ENCODE measurements at places on chromosomes 16 and 17.

DNA sequence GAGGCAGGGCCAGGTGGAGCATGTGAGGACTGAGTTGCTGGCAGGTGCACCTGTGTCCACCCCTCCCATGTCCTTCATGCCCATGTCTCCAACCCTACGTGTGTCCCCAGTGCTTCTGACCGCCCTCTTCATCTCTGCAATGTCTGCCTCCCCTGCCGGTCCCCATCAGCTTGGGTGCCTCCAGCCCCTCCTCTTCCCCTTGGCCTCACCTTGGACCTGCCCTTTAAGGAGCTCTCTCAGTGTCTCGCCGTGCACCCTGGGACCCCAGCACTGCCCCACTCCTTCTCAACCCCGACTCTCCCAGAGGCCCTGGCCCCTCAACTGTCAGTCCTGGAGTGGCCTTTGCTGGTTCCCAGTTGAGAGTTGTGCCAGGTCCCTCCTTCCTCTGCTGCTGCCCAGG is 15.0 kb downstream of the RIPOR1 start:
- DNase-seq: no peak

DNA sequence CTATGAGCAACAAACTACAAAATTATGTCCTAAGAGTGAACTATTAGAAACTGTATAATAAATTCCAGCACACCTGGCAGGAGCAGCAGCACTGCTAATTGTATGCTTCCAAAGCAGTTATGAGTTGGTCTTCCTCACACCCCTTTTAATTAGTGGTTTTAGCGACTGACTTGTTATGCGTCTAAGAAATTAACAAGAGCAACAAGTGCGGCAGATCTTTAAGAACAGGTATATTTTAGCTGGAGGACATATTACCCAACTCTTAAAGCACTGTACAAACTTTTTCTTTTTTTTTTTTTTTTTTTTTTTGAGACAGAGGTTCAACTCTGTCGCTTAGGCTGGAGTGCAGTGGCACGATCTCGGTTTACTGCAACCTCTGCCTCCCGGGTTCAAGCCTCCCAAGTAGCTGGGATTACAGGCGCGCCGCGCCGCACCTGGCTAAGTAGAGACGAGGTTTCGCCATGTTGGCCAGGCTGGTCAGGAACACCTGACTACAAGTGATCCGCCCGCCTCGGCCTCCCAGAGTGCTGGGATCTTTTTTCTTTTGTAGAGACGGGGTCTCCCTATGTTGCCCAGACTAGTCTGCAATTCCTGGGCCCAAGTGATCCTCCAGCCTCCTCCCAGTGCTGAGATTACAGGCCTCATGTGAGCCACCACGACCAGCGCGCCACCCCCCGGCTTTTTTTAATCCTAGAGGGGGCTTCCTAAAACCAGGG is 1.6 kb upstream of the FBXL20 start:
- DNase-seq: no peak

DNA sequence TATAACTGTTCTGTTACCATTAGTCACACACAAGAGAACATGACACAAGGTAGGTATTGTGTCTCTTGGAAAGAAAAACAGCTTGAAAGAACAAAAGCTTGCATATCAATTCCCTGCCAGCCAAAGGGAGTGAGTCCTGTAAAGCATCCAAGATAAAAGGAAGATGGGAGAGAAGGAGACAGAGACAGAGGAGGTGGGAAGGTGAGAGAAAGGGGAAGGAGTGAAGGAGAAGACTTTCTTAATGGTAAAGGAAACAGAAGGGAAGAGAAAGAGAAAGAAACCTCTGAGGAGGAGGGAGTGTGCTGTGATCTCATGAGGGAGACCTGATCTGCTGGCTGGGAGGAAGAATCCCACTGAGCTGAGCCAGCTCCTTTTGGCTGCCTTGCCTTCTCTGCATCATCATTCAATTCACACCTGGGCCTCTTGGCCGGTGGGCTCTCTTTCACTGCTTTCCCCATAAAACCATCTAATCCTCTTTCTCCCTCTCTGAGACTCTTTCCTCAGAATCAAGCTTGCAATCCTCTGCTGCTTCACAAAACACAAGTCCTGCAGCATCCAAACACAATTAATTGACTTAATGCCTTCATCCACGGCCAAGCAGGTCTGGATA is 271.6 kb downstream of the ABCC12 start:
- DNase-seq: no peak

DNA sequence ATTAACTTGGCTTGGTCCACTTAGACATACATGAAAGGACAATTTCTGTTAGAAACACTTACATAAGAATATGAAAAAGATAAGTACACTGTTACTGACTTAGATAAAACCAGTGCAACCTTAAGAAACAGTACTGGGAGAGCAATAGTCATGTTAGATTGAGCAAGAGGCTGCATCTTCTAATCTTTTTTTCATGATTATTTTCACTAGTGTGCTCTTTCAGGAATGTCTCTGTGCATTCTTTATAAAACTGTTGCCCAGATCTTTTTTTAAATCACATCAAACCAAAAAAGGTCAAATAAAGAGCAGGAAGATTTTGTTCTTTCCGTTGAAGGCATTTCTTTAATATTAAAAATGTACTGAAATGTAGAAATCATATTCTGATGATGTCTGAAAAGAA is 100.7 kb upstream of the AXIN2 start:
- no peak for DNase-seq
